ENCODE measurements at places on chromosomes 3 and 15.

DNA sequence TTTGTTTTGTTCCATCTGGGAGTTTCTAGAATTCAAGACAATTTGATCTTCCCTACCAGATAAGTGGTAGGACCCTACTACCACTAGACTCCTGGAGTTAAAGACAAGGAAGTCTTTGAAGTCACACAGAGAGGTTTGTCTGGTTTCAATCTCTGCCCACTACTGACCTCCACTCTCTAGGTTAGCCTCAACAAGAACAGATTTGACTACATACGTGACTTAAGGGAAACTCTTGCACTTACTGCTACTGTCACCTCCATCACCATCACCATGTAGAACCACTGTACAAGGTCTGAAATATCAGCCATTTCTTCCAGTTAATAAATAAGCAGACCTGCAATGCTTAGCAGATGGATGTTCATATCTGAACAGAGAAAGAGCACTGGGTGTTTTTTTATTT lies 148.3 kb upstream of the ARHGEF26 start:
- no peak for DNase-seq

DNA sequence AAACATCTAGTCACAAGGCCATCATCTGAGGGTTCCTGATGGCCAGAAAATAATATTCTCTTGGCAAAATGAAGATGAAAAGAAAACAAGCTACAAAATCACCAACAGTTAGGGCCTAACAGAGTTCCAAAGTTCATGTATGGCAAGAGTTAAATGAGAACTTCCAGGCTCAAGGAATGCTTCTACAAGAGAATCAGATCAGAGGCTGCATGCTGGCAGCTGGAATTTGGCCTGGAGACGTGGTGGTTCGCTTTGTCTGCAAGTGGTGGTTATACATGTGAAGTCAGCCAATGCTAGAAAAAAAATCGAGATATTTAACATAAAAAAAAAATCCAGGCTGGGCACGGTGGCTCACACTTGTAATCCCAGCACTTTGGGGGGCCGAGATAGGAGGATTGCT lies 5.6 kb downstream of the SIAH2 start:
- no peak for DNase-seq

DNA sequence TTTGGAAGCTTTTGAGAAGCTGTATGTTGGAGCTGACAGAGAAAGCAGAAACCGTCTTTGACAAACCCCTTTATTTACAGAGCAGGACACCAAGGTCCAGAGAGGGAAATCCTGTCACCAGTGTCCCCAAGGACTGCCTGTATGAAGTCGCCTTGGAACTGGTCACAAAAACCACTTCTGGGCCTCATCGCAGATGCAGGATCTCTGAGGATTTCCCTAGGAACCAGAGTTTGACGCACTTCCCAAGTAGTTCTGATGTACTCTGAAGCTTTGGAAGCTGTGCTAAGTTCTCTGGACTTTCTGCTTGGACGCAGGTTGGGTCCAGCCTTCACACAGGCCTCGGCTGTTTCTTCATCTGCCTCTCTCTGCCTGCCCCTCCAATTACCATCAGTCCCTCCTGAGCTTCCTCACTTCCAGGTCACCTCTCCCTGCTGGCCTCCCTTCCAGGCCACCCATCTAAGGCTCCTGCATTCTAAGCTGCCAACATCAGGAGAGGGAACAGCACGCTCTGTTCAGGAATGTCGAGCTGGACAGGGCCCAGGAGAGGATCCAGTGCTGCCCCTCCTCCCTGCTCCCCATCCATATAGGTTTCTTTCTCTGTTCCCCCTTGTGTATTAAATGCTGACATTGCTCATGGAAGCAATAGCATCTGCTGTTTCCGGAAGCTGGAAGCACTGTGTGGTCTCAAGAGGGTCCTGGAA lies 270.8 kb downstream of the OPA1 start:
- no peak for DNase-seq

GRCh38 chr15:95341686-95342085 lies 988.8 kb upstream of the NR2F2 start:
- DNase-seq = no peak

- DNase-seq = no peak
These were observed 140.1 kb downstream of the ADAMTS17 start for GRCh38 chr15:100201376-100202280.

GRCh38 chr15:88982946-88983342 lies 69.8 kb upstream of the MFGE8 start:
- no peak for DNase-seq

- DNase-seq = no peak
These were observed 18.6 kb downstream of the DCP1A start for GRCh38 chr3:53328746-53329145.

DNA sequence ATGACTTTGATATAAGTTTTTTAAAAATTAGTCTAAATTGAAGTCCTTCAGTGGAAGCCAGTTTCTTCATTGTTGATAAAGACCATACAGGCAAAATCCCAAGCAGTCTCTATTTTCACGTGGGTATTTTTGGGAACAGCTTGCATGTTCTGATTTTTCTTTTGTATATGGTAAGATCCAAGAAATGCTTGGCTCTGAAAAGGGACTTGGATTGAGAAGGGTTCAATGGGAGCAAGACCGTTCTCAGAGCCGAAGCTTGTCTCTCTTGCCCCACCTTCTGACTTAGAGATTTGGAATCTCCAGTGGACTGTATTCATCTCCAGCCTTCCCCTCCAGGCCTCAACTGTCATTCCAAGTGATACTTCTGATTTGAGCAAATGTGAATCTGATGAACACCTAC lies 175.5 kb downstream of the CHDH start:
- no peak for DNase-seq

DNA sequence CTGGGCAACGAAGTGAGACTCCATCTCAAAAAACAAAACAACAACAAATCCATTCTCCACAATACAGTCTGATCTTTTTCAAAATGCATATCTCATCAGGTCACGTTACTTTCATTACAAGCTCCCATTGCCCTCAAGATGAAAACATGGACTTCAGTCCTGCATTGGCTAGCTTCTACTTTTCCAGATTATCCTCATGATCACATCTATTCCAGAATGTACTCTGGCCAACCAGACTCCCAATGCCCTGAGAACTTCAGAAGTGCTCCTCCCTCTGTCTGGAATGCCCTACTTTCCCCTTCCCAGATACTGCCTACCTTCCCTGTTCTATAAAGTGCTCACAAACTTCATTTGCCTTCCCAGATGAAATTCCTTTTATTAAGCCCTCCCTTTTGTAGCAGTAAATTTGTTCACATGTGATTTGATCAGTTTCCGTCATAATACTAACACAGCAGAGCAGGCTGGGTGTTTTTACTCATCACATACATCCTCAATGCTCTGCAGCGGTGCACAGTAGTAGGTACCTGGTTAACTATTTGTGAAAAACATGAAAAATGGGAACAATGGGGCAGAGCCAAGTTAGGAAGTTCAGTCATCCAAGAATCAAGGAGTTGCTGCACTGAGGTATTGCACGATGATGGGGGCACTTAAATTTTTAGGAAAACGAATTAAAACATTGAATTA lies 5.3 kb downstream of the RPL22L1 start:
- no peak for DNase-seq

GRCh38 chr15:89165677-89166076 lies 55.7 kb downstream of the RLBP1 start:
- DNase-seq = no peak

GRCh38 chr15:67091980-67092677 lies 26.7 kb downstream of the SMAD3 start:
- no peak for DNase-seq

DNA sequence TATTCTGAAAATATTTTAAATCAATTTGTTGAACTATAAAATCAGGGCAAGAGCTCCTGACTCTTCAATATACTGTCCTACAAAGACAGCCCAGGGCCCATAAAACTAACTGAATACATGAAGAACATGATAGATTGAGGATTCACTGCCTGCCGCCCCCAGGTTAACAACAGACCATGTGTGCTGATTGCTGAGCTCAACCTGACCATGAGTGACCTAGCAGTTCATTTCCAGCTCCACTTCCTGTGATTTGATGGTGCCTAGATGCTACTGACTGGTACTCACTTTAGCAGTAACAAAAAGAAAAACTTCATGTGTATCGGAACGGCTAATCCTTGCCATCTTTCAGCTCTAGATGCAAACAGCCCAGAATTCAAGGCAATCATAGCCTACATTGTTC lies 9.6 kb upstream of the KLF13 start:
- DNase-seq = no peak

DNA sequence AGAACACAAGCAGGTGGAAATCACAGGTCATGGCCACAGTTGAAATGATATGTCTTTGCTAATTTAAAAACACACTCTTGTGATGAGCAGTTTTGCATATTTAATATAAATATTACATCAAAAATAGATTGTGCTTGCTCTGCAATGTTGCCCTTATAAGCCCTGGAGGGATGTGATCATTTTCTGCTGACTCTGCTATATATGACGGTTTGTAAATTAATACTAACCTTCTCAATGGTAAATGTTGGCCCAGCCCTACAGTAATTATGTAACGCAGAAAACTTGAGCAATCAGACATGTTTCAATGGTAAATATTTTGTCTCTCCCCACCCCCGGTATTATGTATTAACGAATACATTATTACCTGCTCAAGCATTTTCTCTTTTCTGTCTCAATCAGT lies 359.5 kb upstream of the CNTN6 start:
- DNase-seq = no peak

- no peak for DNase-seq
These were observed 175.6 kb upstream of the BCL6 start for GRCh38 chr3:187920913-187921312.

- DNase-seq = no peak
These were observed 3.4 kb downstream of the CD96 start for GRCh38 chr3:111545349-111545748.

DNA sequence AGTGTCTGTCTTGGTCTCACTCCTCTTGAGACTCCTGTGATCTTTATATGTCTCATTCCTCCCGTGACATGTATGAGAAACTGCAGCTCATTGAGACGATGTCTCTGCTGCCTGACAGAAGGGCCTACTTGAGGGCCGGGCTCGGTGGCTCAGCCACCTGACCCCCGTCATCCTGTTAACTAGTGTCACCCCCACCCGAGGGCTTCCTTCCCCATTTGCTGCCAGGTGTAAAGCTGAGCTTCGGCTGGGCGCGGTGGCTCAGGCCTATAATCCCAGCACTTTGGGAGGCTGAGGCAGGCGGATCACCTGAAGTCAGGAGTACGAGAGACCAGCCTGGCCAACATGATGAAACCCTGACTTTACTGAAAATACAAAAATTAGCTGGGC lies 12.7 kb downstream of the SEMA4B start:
- DNase-seq = no peak

DNA sequence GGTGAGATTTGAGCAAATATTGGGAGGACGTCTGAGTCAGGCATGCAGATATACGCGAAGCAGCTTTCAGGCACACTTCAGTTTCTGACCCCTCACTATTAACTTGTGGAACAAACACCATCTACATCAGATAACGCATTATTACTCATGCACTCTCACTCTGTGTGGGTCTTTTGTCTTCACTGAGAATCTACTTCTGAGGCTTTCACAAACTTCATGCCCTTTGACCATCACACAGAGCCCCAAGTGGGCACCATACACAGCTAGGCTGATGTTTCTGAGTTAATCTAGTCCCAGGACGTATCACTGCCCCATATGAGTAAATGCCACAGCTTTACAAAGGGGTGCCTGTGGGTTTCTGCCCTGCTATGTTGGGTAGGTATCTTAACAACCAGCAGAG lies 39.6 kb upstream of the IP6K2 start:
- DNase-seq = no peak

GRCh38 chr3:117809186-117810081 lies 1099.9 kb downstream of the TUSC7 start:
- DNase-seq = no peak

- DNase-seq = no peak
These were observed 61.0 kb downstream of the KLF13 start for GRCh38 chr15:31387479-31388118.

GRCh38 chr3:195041871-195042742 lies 228.9 kb downstream of the XXYLT1 start:
- DNase-seq = no peak

GRCh38 chr3:119376758-119377157 lies 82.6 kb downstream of the ARHGAP31 start:
- DNase-seq = no peak

- DNase-seq = no peak
These were observed 232.8 kb downstream of the CPNE4 start for GRCh38 chr3:131802029-131802428.

DNA sequence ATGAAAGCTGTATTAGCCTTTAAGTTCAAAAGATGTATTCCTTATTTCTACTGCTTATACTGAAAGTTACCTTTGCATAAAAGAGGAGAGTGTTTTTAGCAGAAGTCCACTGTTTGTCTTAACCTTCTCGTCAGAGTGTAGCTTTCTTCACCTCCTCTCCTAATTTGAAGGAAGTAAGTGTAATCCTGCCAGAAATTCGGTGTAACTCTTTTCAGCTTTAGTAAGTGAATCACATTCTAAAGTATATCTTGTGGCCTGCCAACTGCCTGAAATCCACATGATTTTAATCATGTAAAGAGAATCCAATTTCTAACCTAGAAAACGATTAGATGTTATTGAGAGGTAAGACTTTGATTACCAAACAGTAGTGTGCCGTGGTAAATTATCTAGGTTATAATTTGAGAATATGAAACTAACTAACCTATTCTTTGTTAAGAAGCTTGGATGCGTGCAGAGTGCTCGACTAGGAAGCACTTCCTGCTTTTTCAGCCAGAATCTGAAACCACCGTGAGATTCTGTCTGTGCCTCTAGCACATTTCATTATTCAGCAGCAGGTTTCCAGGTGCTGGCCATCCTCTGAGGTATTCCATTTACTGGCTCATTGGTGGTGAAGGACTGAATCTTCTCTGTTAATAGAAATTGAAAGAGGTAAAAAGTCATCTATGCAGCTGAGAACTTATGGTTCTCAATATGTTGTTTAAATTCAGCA lies 7.5 kb downstream of the GYG1 start:
- no peak for DNase-seq

DNA sequence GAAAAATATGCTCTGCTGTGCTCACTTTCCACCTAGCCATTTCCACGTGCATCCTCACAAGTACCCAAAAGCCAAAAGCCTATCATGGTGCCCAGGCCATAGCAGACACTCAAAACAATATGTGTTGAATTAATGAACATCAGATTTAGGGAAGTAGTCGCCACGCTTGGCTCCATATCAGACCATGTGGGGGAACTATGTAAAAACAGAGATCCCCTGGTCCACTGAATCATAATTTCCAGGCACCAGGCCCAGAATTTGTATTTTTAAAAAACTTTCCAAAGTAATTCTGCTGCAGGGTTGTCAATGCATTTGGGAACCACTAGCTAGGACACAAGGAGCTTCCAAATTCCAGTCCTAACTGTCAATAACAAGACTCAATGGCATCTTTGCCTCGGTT lies 77.3 kb downstream of the CNTN3 start:
- DNase-seq = no peak
